ENCODE measurements at places on chromosomes 2 and 18.
A peak's percentile ranks its signal among the peaks of the same experiment; 100 is the strongest.

- DNase-seq: no peak
Observed at GRCh38 chr2:35293261-35293660, 1062.3 kb upstream of the CRIM1 start.

DNA sequence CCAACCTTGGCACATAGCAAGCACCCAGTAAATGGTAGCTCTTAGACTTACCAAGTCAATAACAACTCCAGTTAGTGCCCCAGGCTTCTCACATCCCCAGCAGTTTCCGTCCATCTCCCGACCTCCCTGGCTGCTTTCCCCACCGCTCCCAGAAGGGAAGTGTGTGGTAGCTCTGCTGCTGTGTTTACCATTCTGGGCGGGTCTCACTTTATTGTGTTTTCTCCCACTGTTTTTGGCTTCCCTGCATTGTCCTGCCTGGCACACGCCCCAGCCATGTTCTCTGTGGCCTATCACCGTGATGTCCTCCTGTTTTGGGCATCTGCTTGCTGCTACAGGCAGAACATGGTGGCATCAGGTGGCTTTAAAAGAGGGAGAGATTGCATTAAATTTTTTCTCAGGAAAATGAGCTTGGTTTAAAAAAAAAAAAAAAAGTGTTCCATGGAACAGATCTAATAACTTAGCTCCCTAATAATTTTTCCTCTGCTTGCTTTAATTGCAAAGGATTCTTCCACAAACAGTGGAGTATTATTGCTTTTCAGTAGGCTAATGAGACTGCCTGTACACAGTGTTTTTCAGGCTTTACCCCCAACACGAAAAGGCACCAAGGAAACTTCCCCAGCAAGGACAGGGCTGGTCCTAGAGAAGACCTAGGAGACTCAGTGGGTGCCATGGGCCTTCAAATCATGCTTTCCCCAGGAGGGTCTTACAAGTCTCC, 8.0 kb upstream of the COX7A2L start:
- DNase-seq: no peak

GRCh38 chr2:5869936-5870335, 177.8 kb downstream of the SOX11 start:
- DNase-seq: no peak

DNA sequence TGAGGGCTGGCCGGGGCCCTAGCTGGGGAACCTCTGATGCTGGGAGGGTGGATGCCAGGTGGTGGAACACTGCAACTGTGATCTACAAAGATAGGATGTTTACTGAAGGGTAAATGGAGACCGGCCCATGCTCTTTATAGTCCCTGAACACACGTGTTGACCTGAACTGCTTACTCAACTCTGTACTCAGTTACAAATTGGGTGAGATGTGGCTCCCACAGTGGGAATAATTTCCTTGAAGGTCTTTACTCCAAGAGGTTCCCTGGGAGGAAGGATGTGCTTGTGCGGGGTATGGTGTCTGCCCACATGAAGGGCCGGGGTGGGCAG, 254.1 kb downstream of the PRKCE start:
- DNase-seq: no peak

- DNase-seq: no peak
Observed at GRCh38 chr2:31997653-31998052, 13.2 kb downstream of the MEMO1 start.

DNA sequence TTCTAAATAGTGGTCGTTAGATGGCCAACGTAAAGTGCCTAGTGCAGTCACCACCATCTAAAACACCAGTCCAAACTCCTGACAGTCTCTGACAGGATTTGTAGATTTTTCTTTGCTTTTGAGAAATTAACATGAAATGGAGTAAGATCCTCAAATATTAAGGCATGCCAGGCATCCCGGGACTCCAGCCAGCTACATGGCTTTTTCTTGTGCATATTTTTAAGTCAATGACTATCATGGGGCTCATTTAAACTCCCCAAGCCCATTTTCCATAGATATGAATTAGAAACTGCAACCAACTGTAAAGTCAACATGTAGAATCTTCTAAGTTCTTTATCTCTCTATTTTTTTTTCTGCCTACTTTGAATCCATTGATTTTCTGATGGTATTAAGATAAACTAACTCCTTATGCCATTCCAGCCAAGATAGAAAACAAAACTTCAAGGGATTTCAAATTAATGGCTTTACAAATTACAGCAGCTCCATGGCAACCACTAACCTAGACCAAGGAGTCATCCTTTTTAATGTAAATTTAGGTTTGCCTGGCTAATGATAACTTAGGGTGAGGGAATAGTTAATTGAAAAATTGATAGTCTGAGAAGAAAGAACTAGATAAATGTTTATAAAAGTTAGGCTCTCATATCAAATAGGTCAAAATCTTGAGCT, 764.1 kb upstream of the NXPH2 start:
- no peak for DNase-seq

DNA sequence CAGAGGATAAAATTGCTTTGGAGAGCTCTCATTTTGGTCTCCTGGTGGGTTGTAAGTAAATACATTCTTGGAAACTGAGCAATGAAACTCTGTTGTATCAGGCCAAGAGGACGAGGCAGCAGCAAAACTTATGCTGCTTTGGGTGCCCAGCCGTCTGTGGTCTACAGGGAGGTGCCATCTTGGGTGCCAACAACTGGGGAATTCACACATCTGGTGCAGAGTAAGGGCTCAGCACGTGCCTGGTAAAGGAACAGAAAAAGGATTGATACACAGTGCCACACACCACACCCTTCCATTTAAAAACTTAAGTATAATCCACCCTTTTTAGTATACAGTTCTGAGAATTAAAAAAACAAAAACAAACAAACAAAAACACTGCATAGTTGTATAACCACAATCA, 221.9 kb downstream of the TSN start:
- DNase-seq: no peak

DNA sequence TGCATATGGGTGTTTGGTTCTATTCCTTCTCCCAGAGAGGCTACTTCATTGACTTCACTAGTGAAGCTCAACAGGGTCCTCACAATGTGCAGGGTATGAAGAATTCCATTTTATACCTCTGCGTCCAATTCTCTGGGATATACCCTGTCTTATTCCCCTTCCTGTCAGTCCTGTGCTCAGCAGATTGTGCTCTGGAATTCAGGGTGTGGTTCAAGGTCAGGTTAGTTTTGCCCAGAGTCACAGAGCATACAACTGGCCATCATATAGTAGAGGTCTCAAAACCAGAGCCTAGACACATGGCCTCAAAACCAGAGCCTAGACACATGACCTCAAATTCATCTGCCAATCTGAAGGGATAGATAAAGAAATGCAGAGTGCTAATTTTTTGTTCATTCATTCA, 38.8 kb upstream of the VIT start:
- DNase-seq: no peak

DNA sequence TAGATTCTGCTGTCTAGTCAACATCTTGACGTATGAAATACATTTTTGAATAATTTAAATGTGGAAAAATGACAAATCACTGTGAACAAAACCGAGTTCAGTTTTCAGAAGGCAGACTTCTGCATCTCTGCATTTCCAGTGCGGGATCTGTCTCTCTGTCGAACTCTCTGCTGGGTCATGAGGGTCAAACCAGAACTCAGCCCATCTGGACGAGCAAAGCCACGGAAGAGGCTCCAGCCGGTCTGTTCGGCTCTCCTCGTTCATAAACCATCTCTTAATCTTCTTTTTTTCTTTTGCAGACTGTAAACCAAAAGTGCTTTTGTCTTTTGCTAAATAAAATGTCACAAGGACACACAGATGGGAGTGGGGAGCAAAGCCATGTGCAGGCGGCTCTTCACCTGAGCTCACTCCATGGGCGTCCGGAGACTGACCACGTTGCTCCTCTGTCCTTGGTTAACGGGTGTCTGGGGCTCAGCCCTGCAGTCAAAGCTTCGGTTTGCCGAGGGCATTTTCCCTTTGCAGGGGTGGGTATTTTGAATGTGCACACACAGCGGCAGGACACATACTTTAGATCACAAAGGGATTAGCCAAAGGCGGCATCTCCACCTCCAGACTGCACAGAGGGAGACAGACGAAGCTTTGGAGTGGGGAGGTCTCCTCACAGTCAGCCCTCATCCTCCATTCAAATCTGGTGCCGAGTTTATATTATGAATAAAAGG, 737.9 kb upstream of the SALL3 start:
- no peak for DNase-seq

- DNase-seq: peak; percentile 54
Observed at GRCh38 chr2:20650393-20650876, 463 bp downstream of the HS1BP3 start.

DNA sequence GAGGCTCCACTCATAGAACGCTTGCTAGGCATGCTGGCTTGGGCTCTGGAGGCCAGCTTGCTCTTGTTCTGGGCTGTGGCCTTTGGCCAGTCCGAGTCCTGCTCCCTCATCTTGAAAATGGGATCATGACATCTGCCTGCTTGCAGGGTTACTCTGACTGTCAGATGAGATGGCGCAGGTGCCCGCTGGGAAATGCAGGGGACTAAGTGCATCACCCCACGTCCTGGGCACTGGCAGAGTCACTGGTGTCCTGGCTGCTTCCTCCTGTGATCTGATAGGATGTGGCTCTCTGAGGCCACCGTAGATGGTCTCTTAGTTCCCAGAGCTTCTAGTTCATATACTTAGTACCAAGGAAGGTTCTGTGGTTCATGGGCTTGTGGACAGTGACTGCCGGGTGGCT, 18.5 kb downstream of the LDLRAD4 start:
- no peak for DNase-seq

- DNase-seq: peak; percentile 12
Observed at GRCh38 chr2:203730076-203730729, 23.8 kb downstream of the CD28 start.

DNA sequence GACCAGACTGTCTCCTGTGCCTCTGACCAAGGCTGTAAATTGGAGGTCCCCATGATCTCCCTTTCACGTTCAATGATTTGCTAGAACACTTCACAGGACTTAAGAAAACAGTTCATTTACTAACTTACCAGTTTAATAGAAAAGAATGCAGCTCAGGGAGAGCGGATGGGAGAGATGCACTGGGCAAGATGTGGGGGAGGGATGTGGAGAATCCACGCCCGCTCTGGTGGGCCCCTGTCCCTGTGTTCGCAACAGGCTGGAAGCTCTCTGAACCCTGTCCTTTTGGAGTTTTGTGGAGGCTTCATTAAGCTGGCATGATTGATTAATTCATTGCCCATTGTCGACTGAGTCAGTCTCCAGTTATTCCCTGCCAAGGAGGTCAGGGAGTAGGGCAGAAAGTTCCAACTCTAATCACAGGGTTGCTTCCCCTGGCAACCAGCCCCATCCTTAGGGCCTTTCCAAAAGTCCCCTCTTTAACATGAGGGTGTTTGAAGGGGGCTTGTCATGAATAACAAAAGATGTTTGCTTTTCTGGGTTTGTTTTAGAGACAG, 257.1 kb downstream of the ACKR3 start:
- DNase-seq: no peak

GRCh38 chr2:200447139-200447855, 62.6 kb downstream of the KCTD18 start:
- DNase-seq: peak; percentile 31

DNA sequence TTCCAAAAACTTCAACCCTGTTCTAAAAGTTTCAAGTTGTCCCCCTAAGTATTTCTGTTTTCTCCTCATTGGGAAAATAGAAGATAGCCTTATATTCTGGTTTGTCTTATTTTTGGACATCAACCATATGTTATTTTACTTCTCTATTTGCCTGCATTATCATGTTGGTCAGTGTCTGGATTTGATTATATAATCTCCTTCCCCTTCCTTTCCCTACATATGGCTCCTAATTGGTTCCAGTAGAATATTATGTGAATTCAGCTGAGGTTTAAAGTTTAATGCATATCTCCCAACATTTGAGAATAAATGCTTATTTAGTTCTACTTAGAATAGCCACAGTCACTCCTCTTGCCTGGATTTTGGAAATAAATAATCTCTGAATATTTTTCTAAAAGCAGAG, 66.9 kb downstream of the OXER1 start:
- no peak for DNase-seq

GRCh38 chr2:102703748-102704147, 58.1 kb upstream of the TMEM182 start:
- peak; percentile 44 for DNase-seq

- DNase-seq: no peak
Observed at GRCh38 chr18:79917853-79918614, 33.4 kb downstream of the SLC66A2 start.

- DNase-seq: peak; percentile 73
Observed at GRCh38 chr2:109545828-109546713, 67.7 kb downstream of the SEPTIN10 start.

DNA sequence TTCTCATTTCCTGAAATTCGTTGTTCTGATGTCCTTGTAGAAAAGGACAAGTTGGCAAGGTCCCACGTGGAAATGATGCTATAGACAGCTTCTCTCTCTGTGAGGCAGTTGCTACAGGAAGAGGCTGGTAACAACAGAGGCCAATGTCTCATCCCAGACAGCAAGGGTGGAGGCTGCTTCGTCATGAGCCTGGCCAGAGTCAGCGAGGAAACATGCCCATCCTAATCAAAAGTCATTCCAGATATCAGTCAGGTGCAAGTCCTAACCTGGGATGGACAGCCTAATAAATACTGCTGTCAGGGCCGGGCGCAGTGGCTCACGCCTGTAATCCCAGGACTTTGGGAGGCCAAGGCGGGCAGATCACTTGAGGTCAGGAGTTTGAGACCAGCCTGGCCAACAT, 6.4 kb upstream of the SMAD7 start:
- peak; percentile 77 for DNase-seq

GRCh38 chr2:43238813-43239212, 12.4 kb upstream of the ZFP36L2 start:
- no peak for DNase-seq

GRCh38 chr2:33511141-33511540, 34.7 kb downstream of the RASGRP3 start:
- peak; percentile 24 for DNase-seq

Data from ELR (cell line).